Activated CD8-positive, alpha-beta T cell treated with anti-CD3 and anti-CD28 coated beads for 36 hours (primary cell): ENCODE measurements at places on chromosomes 5 and 9. TPM values are rescaled to one million over a fixed set of nuclear protein-coding genes. Genes with fewer than 3 reads are reported as not detected.

GGTA1 gene
- total RNA-seq, result not detected

GFRA3 gene
- not detected for total RNA-seq

KCNV2 gene
- total RNA-seq, result not detected

GABRA1 gene
- total RNA-seq, result not detected

ZNF366 gene
- not detected for total RNA-seq

SLC34A3 gene
- not detected for total RNA-seq

PCDH1 gene
- not detected for total RNA-seq

WDR38 gene
- not detected for total RNA-seq

PTPRD gene
- not detected for total RNA-seq

PIP5KL1 gene
- total RNA-seq, result 1.7 TPM

PRRT1B gene
- total RNA-seq, result not detected

NEUROG1 gene
- not detected for total RNA-seq

TAF1L gene
- not detected for total RNA-seq

CDKN2B gene
- total RNA-seq, result not detected

VLDLR gene
- total RNA-seq, result 13.0 TPM

LECT2 gene
- total RNA-seq, result not detected

C5orf34 gene
- 10.5 TPM for total RNA-seq

FGD3 gene
- total RNA-seq, result 43.5 TPM

TMOD1 gene
- total RNA-seq, result 0.60 TPM

ANKRD33B gene
- total RNA-seq, result 13.6 TPM
